ENCODE measurements at places on chromosomes 7 and 10. TPM values are rescaled to one million over a fixed set of nuclear protein-coding genes. Genes with fewer than 3 reads are reported as not detected.

The HOXA13 gene
- 2.3 TPM for total RNA-seq

The EPHA1 gene
- total RNA-seq = not detected

The AMZ1 gene
- total RNA-seq = 8.5 TPM

The ZNF248 gene
- total RNA-seq = 5.9 TPM

The HABP2 gene
- total RNA-seq = not detected

The SLC29A3 gene
- total RNA-seq = 0.39 TPM

The ZCWPW1 gene
- 0.20 TPM for total RNA-seq

The SFTPA2 gene
- total RNA-seq = not detected

The CYP2C9 gene
- total RNA-seq = 0.29 TPM

The FAM25G gene
- not detected for total RNA-seq

The ACHE gene
- not detected for total RNA-seq

The SPDYE11 gene
- total RNA-seq = not detected

The CCDC3 gene
- total RNA-seq = 0.29 TPM

The HNRNPH3 gene
- 17.8 TPM for total RNA-seq

The RPA3 gene
- total RNA-seq = 167 TPM

The HGF gene
- 0.39 TPM for total RNA-seq

The ZNF467 gene
- total RNA-seq = not detected

The CYP2C19 gene
- total RNA-seq = 0.12 TPM

The SGPL1 gene
- 14.1 TPM for total RNA-seq

The LLCFC1 gene
- total RNA-seq = not detected

The ACTR3C gene
- 18.1 TPM for total RNA-seq

The EPO gene
- total RNA-seq = not detected

The ENTPD1 gene
- 0.20 TPM for total RNA-seq

The MYH16 gene
- 1.1 TPM for total RNA-seq

The RET gene
- total RNA-seq = under 0.01 TPM

The ITPRID1 gene
- total RNA-seq = not detected

The MMP21 gene
- total RNA-seq = not detected

The ADAM12 gene
- total RNA-seq = 34.8 TPM

The TRIM4 gene
- total RNA-seq = 19.4 TPM

The CPN1 gene
- not detected for total RNA-seq

The SPDYE2 gene
- total RNA-seq = not detected

The HOXA2 gene
- total RNA-seq = 0.84 TPM

The SLC13A1 gene
- not detected for total RNA-seq

The PIK3CG gene
- 3.2 TPM for total RNA-seq

The LRIT2 gene
- not detected for total RNA-seq

The HMX2 gene
- 0.10 TPM for total RNA-seq

The ZKSCAN5 gene
- 12.7 TPM for total RNA-seq

The SFTPA1 gene
- total RNA-seq = not detected

The PRPS1L1 gene
- not detected for total RNA-seq

The TUBAL3 gene
- total RNA-seq = 1.4 TPM

The TMEM225B gene
- 0.72 TPM for total RNA-seq

The IL2RA gene
- not detected for total RNA-seq

The CTTNBP2 gene
- 0.48 TPM for total RNA-seq

The EPHB6 gene
- not detected for total RNA-seq

The CALML3 gene
- total RNA-seq = not detected

The GPC2 gene
- total RNA-seq = 2.5 TPM

The PON3 gene
- not detected for total RNA-seq
